COR-L47 (cell line): ENCODE measurements at places on chromosomes 6 and 20.

DNA sequence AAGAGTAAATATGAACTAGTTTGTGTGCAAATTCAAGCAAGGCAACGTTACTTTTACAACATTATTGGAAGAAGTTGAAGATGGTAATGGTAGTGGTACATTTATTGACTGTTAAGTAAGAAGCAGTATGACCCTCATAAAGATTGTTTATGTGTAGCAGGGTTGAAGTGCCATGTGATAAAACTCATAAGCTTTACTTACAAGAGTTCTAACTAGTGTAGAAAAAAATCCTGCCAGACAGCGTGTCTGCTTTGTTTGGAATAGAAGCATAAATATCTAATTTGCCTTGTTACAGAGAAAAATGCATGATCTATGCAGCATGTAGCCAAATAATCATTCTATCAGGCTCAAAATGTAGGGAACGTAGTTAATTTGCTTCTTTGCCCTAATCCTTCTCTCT is 450.8 kb upstream of the SOX4 start:
- no peak for DNase-seq

DNA sequence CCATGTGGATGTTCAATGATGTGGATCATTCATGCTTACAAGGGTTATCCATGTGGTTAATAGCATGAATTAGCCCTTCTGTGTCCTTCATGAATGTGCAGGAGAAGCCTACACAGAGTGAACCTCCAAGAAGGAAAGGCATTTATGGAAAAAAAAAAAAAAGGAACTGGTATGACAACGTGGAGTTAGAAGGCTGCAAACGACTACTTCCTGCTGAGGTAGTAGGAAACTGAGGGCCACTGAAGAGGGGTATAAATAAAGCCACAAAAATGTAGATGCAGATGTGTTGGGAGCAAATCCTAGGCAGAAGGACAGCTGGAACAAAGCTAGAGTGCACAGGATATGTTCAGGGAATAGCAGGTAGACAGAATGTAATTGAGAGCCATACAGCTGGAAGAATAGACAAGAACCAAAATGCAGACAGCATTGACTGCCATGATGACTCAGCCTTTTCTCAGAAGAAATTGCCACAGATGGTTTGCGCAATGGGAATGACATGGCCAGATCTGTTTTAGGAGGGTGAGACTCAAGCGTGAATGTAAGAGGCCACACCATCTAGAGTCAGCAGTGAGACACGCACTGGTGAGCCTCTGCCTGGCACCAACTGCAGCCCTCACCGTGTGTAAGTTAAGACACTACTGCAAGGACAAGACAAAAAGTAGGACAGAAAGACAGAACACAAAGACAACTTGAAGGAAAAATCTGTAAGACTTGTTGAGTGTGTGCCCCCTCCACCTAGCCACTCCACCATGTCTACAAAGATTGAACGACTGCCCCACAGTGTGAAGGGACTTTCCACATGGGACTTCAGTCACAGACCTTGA is 79.8 kb downstream of the KIF13A start:
- DNase-seq = no peak

- no peak for DNase-seq
These were observed 9.6 kb upstream of the PRIM2 start for GRCh38 chr6:57307850-57308249.

DNA sequence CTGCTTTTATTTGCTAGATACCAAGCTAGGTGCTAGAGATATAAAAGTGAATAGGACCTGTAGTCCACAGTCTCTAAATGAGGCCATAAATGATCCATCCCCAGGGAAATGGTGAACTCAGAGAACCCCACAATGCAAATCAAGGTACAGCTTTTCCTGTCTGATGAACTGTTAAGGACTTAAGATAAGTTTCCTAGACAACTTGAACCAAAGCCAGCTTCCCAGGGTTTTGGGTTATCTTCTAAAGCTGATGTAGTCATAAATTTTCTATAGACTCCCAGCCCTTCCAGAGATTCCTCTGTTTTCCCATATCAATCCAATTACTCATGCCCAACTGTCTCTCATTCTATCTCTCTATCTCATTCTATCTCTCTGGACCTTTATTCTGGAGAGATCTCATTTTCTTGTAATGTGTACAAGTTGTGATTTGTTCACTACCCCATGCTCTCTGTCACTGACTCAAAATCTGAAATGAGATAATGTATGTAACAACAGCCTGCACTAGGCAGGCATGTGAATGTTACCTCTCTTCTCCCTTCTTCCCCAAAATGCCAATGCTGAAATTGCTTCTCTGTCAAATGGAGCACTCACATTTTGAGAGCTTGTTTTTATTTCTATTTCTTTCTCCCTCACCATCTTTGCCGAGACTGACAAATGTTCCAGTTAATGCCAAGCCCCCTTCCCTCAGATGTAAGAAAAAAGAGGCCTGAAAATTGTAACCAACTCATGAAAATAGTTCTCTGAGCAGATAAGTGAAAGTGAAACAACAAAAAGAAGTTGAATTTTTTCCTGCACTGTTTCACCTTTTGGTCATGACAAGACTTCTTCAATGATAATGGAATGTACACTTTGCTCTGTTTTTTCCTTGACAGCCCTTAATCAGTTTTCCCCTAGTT is 279.9 kb downstream of the SLC35F1 start:
- DNase-seq = no peak

GRCh38 chr6:16199804-16200203 is 38.6 kb upstream of the GMPR start:
- DNase-seq = no peak

GRCh38 chr20:29419378-29419777 is 1838.1 kb upstream of the DEFB115 start:
- DNase-seq = no peak

- DNase-seq = no peak
These were observed 7.2 kb downstream of the BTBD3 start for GRCh38 chr20:11924923-11925322.

DNA sequence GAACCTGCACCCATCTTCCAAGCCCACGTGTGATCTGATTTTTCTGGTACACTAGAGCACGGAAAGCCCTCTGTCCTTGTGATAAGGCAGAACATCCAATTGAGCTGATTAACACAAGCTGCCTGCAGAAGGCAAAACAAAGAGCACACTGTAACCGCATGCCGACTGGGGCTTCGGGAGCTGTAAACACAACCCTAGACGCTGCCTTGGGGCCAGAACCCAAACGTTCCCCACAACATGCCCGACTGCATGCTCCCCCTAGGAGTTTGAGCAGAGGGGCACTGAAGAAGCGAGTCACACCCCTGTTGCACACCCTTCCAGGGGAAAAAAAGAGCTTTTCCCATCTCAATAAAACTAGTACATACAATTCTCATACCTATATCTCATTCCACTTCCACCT is 470.7 kb downstream of the HTR1B start:
- no peak for DNase-seq

GRCh38 chr20:25011261-25011660 is 18.7 kb upstream of the APMAP start:
- DNase-seq = no peak
